Cerebellar nuclear complex (tissue), 1 donor: ENCODE measurements at places on chromosomes 3 and 15.

- no peak for DNase-seq
Observed at GRCh38 chr15:93493172-93493571, 404.2 kb upstream of the RGMA start.

- no peak for DNase-seq
Observed at GRCh38 chr3:81743096-81744025, 18.1 kb downstream of the GBE1 start.

GRCh38 chr15:100947760-100948429 is 28.7 kb downstream of the LRRK1 start:
- no peak for DNase-seq

DNA sequence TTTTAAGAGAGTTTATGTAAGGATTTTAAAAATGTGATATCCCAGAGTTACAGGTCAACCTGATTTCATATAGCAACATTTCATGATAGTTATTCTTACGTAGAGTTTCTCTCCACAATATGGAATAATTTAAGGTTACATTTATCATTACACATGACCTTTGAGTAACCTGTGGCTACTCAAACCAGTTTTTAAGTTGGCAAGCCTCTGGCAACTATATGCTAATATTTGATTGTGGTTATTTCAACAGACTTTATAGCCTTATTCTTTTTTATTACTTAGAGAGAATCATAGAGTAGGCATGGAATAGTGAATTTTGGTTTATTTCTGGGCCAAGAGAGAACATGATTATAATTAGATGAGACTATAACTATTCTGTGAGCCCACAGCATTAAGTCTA is 504.9 kb downstream of the NLGN1 start:
- no peak for DNase-seq

- DNase-seq = no peak
Observed at GRCh38 chr3:147400111-147400510, 6.2 kb downstream of the ZIC4 start.
